ENCODE measurements at places on chromosomes 2 and 18.

DNA sequence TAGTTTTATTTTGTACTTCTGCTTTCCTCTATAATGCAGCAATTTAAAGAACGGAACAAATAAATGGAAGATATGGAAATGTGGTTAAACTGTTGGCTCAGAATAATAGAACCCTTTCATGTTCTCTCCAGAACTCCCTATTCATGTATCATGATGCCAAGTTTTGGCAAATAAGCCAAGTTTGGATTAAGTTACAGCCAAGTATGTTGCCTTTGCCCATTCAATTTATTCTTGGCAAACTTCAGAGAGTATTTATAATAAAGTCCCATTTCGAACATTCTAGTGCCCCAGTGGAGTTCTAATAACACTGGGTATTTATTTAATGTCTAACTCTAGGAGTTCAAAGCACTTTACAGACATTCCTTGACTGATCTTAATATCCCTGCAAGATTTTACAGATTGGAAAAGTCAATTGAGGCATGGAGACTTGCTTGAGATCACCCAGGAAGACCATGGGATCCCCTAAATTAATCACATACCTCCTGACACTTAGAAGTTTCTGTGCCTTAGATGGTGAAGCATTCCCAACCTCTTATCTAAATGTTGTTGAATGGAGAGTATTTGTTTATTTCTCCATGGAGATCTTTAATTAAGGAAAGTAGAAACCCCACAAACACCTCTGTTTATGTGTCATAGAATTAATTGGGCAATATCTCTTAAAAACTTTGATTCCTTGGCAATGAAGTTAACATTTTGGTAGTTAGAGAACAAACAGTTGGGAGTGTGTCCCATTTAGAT lies 106.7 kb downstream of the ACKR3 start:
- DNase-seq, result no peak

GRCh38 chr2:214310319-214310718 lies 100.5 kb upstream of the VWC2L start:
- DNase-seq, result no peak

GRCh38 chr18:4807604-4808293 lies 352.6 kb upstream of the DLGAP1 start:
- no peak for DNase-seq

- DNase-seq, result no peak
These were observed 38.4 kb downstream of the COA5 start for GRCh38 chr2:98569915-98570314.
